ENCODE measurements at places on chromosomes 2 and 18. TPM values are rescaled to one million over a fixed set of nuclear protein-coding genes. Genes with fewer than 3 reads are reported as not detected.

GRCh38 chr2:182446087-182446486 lies 19.3 kb upstream of the PDE1A start:
- H3K4me3 ChIP-seq: no peak overlapping the region
- no peak for DNase-seq
- no peak overlapping the region for H3K27ac ChIP-seq
- no peaks in the 10 kb centered on the region for H3K4me1 ChIP-seq

- no peak for DNase-seq
- no peak overlapping the region for H3K27ac ChIP-seq
- H3K4me3 ChIP-seq: no peak overlapping the region
- no peaks in the 10 kb centered on the region for H3K36me3 ChIP-seq
- H3K27me3 ChIP-seq: no peaks in the 10 kb centered on the region
- no peaks in the 10 kb centered on the region for H3K4me1 ChIP-seq
These were observed 751.9 kb downstream of the MBD2 start for GRCh38 chr18:53472546-53472945.

DNA sequence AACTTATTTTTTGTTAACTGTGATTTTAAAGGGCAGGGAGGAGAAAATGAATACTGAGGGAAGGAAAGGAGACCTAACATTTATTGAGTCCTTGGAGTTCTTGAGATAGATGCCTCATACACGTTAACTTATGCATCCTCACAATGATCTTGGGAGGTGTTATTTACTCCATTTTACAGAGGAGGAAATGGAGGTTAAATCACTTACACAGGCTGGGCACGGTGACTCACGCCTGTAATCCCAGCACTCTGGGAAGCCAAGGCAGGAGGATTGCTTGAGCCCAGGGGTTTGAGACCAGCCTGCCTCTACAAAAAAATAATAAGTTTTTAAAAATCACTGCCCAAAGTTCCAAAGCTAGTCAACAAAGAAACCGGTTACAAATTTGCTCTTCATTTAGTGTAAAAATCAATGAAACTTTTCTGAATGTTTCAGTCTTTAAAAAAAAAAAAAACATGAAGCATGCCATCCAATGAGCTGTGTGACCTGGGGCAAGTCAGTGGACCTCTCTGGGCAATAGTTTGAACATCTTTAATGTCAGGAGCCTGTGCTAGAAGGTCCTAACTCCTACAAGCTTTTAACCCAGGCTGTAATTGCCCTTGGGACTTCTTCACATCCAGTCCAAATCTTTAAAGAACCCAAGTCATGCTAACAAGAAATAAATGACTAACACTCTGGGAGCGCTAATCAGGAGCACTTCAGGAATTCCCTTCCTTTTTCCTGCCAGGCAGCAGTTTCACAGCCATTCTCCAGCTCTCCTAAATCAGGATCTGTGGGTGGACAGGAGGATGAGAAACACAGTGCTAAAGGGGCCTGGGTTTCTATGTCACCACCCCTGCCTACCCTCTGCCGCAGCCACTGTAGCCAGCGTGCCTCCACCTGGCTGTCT lies 176.4 kb downstream of the TMEM247 start:
- H3K4me3 ChIP-seq: no peak overlapping the region
- H3K4me1 ChIP-seq: no peaks in the 10 kb centered on the region
- H3K27ac ChIP-seq: no peak overlapping the region
- no peak for DNase-seq

Gene GPR39
- total RNA-seq: not detected

Gene IL36A
- 0.47 TPM for total RNA-seq

GRCh38 chr2:111634995-111635538 lies 248.9 kb downstream of the ANAPC1 start:
- H3K27ac ChIP-seq: no peak overlapping the region
- H3K4me3 ChIP-seq: no peak overlapping the region
- no peaks in the 10 kb centered on the region for H3K36me3 ChIP-seq
- no peaks in the 10 kb centered on the region for H3K27me3 ChIP-seq
- DNase-seq: no peak
